ENCODE measurements at places on chromosomes 5 and 9.

- no peak for DNase-seq
Measured at GRCh38 chr9:91026266-91026665, 224.6 kb downstream of the SYK start.

DNA sequence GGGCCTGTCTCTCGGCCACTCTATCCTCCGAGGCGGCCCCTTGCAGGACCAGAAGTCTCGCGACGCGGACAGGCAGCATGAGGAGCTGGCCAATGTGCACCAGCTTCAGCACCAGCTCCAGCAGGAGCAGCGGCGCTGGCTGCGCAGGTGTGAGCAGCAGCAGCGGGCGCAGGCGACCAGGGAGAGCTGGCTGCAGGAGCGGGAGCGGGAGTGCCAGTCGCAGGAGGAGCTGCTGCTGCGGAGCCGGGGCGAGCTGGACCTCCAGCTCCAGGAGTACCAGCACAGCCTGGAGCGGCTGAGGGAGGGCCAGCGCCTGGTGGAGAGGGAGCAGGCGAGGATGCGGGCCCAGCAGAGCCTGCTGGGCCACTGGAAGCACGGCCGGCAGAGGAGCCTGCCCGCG lies 283.5 kb downstream of the ARHGEF28 start:
- no peak for DNase-seq

DNA sequence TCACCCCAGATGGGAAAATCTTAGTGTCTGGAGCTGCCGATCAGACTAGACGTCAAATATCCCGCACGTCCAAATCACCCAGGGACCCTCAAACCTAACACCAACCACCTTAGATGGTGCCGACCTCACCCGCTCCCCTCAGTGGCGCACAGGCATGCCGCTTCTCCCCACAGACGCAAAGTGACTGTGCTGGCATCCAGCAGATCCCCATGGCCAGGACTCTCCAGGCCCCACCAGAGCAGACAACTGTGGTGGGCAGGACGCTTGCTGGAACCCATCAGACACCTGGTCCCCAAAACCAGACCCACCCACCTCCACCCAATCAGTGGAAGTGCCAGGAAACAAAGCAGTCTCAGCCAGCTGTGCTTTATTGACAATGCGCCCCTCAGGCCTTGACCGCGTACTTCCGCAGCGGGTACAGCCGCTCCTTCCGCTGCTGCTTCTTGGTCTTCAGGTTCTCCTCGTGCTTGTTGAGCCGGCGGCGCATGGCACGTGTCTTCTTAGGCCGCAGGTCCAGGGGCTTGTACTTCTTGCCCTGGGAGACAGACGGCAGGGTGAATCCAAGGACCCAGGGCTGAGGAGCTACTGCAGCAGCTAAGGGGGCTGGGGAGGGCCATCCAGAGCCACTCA lies 4.1 kb downstream of the RPL35 start:
- DNase-seq = no peak

DNA sequence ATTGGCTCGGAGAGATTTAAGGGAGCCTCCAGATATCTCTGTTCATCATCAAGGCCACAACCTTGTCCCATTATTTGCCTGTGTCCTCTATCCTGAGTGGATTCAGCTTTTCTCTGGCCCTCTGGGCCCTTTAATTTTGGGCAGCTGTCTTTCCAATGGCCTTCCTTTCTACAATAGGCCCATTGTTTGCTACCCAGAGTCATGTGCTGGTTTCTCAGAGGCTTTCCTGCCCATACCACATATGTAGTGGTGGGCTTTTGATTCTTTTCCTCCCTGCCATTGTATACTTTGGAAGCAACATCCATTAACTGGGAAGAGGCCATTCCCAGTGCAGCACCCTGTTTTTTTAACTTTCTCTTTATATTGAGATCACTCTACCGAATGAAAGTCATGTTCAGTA lies 233.9 kb upstream of the SGCD start:
- DNase-seq = no peak

DNA sequence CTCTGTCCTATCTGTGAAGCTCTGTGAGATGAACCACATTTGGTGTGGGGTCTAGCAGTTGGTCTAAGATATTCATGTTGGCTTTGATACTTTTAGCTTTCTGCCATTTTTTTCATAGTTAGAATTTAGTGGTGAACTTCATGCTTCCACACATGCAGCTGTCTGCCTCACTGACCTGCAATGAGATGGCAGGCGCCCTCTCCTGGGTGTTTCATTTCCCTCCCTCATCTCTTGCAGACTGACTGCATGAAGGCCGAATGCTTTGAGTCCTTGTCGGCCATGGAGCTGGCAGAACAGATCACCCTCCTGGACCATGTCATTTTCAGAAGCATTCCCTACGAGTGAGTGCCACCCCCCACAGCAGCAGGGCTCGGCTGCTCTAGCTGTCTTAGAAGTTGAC lies 26.1 kb upstream of the CKMT2 start:
- DNase-seq = no peak

DNA sequence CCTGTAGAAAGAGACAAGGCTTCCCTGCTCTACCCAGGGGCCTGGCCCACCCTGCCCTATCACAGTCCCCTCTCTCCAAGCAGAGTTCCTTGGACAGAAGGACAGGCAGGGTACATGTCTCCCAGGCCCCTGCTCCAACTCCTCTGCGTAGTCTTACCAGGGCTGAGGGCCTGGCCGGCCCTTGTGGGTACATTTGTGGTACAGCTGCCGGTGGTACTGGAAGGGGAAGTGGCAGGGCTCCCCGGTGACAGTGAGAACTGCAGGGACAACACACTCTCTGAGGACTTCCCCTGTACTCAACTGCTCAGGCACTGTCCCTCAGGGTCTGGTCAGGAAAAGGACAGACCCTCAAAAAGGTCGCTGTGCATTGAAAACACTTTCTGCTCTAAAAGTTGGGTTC lies 3.6 kb downstream of the F12 start:
- no peak for DNase-seq

DNA sequence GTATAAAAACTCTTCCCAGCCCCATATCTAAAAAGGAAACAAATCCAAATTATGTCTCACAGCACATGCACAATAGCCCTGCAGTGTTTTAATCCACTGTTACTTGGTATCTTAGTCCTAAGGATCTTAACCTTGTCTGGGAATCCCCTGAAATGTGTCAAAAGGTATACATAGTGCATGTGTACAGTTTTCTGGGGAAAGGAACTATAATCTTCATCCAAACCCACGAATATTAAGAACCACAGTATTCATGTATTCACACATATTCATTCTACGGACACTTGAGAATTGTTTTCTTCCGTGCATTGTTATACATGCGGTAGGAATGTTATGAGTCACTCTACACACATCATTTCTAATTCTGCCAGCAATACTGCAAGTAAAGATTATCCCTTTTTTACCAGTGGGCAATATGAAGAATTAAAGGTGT lies 47.8 kb upstream of the SNX2 start:
- DNase-seq = no peak

Measured in PC-9 (cell line).